ENCODE measurements at places on chromosomes 12 and 14. TPM values are rescaled to one million over a fixed set of nuclear protein-coding genes. Genes with fewer than 3 reads are reported as not detected.
A peak's percentile ranks its signal among the peaks of the same experiment; 100 is the strongest.

The LUM gene
- 643 TPM for polyA plus RNA-seq

The SEC23A gene
- polyA plus RNA-seq = 91.3 TPM

DNA sequence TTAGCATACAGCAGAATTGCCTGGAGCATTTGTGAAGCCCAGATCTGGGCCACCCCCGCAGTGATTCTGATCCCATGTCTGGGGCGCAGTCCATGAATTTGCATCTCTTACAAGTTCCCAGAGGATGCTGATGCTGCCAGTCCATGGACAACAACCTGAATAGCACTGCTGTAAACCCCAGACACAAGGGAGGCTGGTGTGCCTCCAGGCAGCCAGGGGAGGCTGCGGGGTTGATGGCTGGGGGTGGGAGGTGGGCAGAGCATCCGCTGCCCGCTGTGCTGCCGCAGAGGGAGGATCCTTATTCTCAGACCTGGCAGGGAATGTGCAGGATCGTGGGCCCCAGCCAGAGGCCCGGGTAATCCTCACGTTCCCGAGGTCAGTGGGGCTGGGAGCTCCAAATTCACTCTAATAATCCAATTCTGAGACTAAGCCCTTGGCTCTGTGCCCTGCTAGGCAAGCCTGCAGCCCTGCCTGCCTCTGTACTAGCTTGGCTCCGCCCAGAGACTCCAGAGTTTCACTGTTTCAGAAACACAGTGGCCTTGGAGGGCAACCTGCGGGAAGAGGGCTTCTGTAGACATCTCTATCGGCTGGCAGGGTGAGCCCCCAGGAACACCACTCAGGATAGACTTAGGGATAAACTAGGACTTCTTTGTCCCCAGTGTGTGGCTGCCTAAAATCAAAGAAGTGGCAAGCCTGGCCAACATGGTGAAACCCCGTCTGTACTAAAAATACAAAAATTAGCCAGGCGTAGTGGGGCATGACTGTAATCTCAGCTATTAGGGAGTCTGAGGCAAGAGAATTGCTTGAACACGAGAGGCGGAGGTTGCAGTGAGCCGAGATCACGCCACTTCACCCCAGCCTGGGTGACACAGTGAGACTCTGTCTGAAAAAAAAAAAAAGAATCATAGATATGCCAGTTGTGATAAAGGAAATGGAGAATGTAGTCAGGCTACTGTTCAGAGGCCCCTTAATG is 17.8 kb upstream of the MLEC start:
- DNase-seq = no peak

The SMAGP gene
- 7.4 TPM for polyA plus RNA-seq

DNA sequence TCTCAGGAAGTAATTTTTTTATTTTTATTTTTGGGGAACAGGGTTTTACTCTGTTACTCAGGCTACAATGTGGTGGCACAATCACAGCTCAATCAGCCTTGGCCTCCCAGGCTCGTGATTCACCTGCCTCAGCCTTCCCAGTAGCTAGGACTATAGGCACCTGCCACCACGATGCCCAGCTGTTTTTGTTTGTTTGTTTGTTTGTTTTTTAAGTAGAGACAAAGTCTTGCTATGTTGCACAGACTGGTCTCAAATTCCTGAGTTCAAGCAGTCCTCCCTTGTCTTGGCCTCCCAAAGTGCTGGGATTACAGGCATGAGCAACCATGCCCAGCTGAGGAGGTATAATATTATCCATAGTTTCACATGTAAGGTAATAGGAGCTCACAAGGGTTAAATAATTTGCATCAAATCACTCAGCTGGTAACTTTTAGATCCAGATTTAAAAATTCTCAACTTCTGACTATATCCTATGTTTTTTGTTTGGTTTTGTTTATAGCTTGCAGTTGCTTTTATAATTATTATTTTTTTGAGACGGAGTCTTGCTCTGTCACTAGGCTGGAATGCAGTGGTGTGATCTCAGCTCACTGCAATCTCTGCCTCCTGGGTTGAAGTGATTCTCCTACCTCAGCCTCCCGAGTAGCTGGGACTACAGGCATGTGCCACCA is 629.3 kb downstream of the DIO2 start:
- no peak for DNase-seq

DNA sequence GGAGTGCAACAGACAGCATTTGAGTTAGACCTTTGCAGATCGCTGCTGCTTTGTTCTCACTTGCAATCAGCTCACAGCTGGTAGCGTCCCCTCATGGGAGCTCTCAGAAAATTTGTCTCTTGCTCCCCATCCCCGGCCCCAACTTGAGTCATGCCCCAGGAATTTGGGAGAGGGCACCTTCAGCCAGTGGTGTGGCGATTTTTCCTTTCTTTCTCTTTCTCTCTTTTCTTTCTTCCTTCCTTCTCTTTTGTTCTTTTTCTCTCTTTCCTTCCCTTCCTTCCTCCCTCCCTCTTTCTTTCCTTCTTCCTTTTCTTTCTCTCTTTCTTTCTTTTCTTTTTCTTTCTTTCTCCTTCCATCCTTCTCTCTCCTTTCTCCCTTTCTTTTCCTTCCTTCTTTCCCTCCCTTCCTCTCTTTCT is 34.2 kb upstream of the MAP1LC3B2 start:
- peak; percentile 68 for DNase-seq

- DNase-seq = no peak
Measured at GRCh38 chr12:49792181-49792970, 35.8 kb downstream of the NCKAP5L start.

- no peak for DNase-seq
Measured at GRCh38 chr12:7431993-7432685, 11.8 kb downstream of the CD163L1 start.

DNA sequence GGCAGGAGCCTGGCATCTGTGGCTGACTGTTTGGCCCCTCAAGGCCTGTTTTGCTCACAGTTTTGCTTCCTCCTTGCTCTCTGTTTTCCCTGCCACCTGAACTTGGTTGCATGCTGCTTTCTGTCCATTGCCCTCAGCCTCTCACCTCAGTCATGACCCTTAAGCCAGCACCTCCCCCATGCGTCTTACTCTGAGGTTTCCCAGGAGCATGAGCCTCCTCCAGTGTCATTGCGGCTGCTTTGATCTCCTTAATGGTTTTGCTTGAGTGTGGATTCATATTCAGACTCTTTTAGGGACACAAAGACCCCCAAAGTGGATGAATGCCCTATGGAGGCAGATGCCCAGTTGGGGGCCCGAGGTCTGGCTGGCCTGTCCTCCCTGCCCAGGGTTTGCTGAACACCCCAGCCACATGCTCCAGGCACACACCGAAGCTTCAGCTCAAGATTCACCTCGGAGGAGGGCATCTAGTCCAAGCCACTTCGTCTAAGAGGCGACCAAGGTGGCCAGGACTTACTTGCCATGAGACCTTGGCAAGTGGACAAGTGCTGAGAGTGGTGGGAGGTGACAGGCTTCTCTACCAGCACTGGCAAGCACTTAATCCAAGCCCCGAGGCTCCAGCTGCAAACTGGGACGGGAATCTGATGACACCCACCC is 95.4 kb upstream of the DIO3 start:
- DNase-seq = no peak

GRCh38 chr14:58501214-58501816 is 73.8 kb downstream of the KIAA0586 start:
- peak; percentile 54 for DNase-seq

The ACSM4 gene
- not detected for polyA plus RNA-seq

The EFCAB11 gene
- 5.6 TPM for polyA plus RNA-seq

DNA sequence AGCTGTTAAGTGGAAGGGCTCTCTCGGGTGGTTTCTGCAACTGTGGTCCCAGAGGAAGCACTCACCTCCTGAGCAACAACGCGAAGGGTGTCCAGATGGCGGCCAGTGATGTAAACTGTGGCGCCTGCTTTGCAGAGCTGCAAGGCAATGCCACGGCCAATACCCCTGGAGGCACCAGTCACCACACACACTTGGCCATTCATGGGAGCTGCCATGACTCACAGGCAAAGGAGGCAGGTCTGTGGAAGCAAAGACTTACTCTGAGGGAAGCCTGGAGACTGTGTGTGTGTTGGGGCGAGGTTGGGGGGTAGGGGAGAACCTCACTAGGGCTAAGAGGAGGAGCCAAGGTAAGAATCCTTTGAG is 707 bp downstream of the DHRS1 start:
- no peak for DNase-seq

The NFATC4 gene
- polyA plus RNA-seq = 47.4 TPM

DNA sequence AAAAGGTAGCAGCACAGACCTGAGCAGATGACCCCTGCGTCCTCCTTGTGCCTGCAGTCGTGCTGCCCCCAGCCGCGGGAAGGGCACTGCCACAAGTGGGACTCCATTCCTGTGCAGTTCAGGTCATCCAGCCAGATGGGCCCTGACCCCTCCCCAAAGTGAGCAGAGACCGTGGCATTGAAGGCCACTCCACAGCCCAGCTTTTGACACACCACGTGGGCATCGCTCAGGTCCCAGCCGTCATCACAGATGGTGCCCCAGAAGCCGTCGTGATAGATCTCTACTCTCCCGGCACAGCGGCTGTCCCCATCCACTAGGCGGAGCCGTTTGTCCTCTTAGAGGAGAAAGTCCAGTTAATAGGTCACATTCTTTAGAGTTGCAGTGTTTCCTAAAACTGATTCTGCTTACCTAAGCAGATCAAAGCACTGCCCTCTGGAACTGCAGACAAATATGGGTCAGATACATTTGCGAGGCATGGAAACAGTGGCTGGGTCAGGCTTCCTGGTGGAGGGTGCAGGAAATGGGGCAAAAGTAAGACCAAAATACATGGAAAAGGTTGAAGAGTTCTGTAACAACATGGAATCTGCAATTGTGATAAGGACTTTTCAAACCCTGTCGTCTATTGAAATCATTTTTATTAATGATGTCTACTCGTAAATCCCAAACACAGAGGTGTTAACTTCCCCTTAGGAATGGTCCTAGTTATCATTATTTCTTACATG is 69.4 kb downstream of the CD163L1 start:
- DNase-seq = peak; percentile 10

GRCh38 chr14:99576304-99576703 is 27.7 kb downstream of the CCDC85C start:
- DNase-seq = no peak

The GYS2 gene
- polyA plus RNA-seq = not detected

DNA sequence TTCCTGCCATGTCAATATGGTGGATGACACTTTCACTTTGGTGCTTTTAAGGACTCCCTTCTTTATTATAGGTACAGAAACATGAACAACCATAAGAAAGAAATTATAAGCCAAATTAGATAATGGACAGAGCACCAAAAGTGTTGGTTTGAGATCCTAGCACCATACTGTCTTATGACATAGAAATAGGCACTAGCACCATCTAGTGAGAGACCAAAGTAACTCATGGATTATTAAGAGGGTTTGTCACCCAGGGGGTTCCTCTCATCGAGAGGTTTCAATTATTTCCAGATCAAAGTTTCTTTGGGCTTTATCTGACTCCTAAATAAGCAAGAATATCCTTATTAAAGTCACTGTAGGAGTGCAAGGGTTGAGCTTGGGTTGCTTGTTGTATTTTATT is 153.0 kb upstream of the DIO2 start:
- DNase-seq = no peak

- DNase-seq = no peak
Measured at GRCh38 chr14:88369496-88369895, 16.0 kb upstream of the SPATA7 start.

The CCDC77 gene
- 9.7 TPM for polyA plus RNA-seq

- DNase-seq = no peak
Measured at GRCh38 chr12:101563212-101563611, 31.6 kb upstream of the MYBPC1 start.

The ABCD4 gene
- 52.9 TPM for polyA plus RNA-seq

The LALBA gene
- not detected for polyA plus RNA-seq

GRCh38 chr12:54958048-54958658 is 26.4 kb downstream of the TESPA1 start:
- peak; percentile 85 for DNase-seq

DNA sequence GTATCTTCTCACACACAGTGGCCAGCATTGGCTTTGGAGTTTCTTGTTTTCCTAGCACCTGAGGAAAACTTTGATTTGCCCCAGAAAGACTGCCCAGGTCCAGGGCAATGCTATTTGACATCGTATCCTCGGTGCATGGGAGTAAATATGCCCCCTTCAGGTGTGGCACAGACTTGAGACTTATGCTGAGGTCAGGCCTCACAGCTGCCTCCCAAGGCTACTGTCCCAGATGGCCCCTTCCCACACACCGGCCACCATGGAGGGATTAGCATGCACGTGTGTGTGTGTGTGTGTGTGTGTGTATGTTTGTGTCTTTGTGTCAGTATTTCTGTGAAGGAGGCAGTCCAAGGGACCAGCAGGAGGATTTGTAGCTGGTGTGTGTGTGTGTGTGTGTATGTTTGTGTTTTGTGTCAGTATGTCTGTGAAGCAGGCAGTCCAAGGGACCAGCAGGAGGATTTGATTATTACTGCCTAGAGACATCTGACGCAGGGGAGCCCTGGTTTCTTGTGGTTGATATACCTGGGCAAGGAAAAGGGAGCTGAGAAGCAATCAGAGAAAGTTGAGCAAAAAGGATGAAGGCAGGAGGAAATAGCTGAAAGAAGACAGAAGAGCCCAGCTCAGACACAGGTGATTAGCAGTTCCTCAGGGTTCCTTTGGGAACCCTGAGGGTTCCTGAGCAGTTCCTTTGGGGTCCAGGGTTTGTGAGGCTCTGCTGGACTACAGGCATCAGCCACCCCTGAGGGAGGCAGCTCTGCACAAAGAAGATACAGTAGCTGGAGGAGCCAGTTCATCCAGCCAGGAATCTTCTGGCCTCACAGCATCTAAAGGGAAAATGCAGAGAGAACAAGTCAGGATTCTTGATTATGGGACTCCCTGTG is 42.2 kb downstream of the COX16 start:
- DNase-seq = no peak

GRCh38 chr14:58571769-58572472 is 65.8 kb upstream of the DACT1 start:
- DNase-seq = peak; percentile 33

The CCDC196 gene
- polyA plus RNA-seq = not detected

The PDE3A gene
- 11.1 TPM for polyA plus RNA-seq

The GPR68 gene
- polyA plus RNA-seq = 0.81 TPM

DNA sequence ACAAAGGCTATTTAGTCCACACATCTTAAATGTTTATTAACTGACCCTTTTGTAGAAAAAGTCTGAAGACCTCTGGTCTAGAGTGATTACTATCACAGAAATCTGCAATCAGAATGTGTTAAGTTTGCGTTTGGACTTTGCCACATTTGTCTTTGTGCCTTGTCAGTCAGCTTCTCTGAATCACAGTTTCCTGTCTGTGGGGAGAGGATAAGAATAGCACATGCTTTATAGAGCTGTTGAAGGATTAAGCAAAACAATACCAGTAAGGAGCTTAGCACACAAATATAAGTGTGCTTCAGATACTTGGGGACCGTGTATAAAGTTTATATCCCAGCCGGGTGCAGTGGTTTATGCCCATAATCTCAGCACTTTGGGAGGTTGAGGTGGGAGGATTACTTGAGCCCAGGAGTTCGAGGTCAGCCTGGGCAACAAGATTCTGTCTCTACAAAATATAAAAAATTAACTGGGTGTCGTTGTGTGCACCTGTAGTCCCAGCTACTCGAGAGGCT is 63.0 kb upstream of the BTG1 start:
- no peak for DNase-seq

DNA sequence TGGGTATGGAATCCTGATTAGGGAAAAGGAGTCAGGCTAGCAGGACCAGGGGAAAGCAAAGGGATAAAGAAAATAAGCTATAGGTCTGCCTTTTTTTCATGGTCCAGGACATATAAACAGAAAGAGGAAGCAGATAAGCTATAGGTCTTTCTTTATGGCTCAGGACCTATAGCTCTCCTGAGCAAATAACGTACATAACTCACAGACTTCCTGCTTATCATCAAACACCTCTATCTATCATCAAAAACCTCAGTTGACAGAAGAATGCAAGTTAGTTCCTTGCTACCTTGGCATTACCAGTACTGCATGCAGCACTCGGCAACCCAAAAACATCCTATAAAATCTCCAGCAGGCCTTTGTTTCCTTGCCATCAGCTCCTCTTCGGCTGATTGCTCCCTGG is 238.7 kb upstream of the OR4E1 start:
- no peak for DNase-seq
